ENCODE measurements at places on chromosomes 12 and 14. TPM values are rescaled to one million over a fixed set of nuclear protein-coding genes. Genes with fewer than 3 reads are reported as not detected.

Gene KRT1
- not detected for total RNA-seq

Gene TC2N
- total RNA-seq: 126 TPM

Gene ALDH1L2
- 35.2 TPM for total RNA-seq

Gene EML1
- total RNA-seq: 62.0 TPM

Gene SLC25A47
- total RNA-seq: not detected

Gene FBXO34
- 23.1 TPM for total RNA-seq

Gene PAWR
- total RNA-seq: 110 TPM

Gene AKAP6
- 211 TPM for total RNA-seq

Gene SMCO2
- total RNA-seq: 0.52 TPM

Gene GNS
- 120 TPM for total RNA-seq

Gene RAD9B
- 0.57 TPM for total RNA-seq

Gene HOMEZ
- 10.6 TPM for total RNA-seq

Gene TPPP2
- not detected for total RNA-seq

Gene SYNDIG1L
- 1.2 TPM for total RNA-seq

Gene ESPL1
- total RNA-seq: 0.49 TPM

Measured in aorta (tissue), 5 donors.